ENCODE measurements at places on chromosomes 12 and 14.

DNA sequence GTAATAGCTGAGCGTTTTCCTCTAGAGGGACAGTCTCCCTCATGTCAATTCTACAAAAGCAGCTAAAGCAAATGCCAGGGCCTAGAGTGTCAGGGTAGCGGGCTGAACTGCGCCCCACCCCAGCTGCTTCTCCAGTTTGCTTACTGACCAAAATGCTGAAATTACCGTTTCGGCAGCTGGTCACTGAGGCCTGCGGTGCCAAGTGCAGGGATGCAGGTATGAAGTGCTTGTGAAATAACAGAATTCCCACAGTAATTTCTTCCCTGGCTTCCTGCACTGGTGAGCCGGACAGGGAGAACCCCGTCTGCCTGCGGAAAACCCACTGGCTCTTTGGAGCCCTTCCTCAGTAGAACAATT, 19.1 kb downstream of the PSMC1 start:
- peak; percentile 25 for DNase-seq

GRCh38 chr14:55847766-55848165, 267.8 kb downstream of the KTN1 start:
- DNase-seq = no peak

DNA sequence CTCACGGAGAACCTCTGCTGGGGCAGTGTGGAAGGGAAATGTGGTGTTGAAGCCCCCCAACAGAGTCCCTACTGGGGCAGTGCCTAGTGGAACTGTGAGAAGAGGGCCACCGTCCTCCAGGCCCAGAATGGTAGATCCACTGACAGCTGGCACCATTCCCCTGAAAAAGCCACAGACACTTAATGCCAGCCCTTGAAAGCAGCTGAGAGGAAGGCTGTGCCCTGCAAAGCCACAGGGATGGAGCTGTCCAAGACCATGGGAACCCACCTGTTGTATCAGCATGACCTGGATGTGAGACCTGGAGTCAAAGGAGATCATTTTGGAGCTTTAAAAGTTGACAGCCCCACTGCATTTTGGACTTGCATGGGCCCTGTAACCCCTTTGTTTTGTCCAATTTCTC, 363.5 kb upstream of the PRICKLE1 start:
- DNase-seq = no peak

DNA sequence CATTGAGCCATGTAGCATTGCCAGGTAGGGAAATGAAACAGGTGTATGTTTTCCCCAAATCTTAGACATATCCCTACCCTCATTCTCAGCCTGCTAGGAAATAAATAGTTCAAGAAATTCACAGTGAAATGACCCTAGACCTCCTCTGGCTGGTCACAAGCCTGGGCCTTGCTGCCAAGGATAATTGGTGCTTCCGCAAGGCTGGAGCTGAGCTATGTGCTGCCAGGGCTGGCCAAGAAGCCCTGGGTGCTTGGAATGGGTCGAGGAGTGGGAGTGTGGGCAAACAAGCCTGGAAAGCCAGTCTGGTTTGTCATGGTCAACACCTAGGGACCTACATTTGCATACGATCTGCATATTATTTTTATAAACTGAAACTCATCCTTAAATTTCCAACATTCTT, 31.3 kb upstream of the SLC10A1 start:
- peak; percentile 29 for DNase-seq

GRCh38 chr14:67570453-67570852, 29.6 kb downstream of the PIGH start:
- DNase-seq = no peak

GRCh38 chr12:109432842-109433304, 44.2 kb downstream of the KCTD10 start:
- DNase-seq = peak; percentile 92

DNA sequence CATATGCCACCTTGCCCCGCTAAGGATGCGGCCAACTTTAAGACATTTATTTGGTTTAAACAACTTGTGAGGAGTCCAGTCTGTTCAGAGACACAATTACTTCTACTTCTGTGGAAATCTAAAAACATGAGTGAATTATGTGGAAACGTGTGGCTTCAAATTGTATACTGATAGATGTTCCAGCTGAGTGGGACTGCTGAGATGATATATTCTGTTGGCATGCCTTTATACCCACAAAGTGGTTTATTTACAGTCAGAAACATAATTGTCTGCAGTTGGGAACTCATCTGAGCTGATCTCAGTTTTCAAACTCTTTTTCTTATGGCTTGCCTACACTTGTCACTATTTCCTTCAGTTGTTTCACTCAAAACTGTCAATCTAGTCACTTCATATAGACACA, 67.8 kb downstream of the FLRT2 start:
- no peak for DNase-seq

- no peak for DNase-seq
Observed at GRCh38 chr12:24487606-24488005, 461.3 kb downstream of the BCAT1 start.

DNA sequence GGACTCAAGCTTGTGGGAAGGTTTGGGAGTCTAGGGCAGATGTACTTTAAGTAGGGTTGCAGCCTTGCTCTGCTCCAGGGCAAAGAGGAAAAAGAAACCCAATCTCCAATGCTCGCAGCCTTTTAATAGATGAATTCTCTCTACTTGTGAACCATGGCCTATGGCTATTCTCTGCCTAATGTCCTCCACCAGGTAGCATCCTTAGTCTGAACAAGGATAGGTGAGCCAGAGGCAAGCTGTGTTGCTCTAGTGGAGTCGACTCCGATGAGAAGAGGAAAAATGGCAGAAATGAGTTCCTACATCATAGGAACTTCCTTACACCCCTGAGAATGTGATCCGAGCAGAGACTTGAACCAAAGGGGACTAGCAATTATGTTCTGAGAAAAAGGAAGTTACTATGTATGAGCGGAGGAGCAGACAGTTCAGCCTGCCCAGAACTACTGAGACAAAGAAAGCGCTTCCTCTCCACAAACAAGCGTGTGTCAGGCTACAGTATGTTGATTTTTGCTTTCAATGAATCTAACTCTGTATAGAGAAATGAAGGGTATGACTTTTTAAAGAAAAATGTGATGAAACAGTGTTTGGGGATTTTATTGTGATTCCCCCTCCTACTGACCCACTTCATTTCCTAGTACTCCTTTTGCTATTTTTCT, 153.6 kb upstream of the ARID2 start:
- DNase-seq = no peak

- no peak for DNase-seq
Observed at GRCh38 chr12:124720681-124721500, 142.8 kb downstream of the SCARB1 start.

DNA sequence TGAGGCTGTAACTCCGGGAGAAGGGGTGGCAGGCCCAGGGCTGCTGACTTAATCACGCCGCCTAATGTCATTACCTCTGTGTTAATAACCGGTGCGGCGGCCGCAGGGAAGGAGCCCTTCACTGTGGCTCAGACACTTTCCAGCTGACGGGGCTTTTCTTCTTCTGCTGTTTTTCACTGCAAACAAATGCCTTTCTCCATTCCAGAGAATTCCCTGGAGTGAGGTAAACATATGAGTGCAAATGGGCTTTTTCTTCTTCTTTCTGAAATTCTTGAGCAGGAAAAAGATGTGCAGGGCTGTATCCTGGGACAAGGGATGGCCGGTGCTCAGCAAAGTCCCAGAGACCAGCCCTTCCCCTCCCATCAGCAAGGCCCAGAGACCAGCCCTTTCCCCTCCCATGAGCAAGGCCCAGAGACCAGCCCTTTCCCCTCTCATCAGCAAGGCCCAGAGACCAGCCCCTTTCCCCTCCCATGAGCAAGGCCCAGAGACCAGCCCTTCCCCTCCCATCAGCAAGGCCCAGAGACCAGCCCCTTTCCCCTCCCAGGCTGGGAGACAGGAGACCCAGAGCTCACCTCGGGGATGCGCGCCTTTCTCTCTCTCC, 33.4 kb upstream of the FAM181A start:
- no peak for DNase-seq

- no peak for DNase-seq
Observed at GRCh38 chr12:70576341-70577282, 60.6 kb downstream of the PTPRB start.

GRCh38 chr14:94113908-94114588, 3.5 kb downstream of the IFI27 start:
- no peak for DNase-seq

GRCh38 chr12:76859611-76860010, 19.2 kb downstream of the CSRP2 start:
- DNase-seq = no peak

DNA sequence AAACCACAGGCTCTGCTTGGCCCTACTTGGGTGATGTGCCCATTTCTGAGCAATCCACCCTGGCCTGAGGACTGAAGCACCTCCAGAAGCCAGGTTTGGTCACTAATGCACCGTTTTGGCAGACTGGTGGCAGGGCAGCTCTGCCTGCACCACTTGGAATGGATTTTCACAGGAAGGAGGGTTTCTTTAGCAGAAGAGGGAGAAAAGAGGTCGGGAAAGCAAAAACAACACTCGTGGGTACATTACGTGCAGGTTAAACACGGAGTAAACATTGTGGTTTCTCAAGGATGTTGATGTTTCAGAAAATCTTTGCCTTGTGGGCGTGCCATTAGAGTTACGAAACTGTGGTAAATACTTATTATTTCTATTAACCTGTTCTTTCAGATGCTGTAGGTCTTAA, 70.8 kb downstream of the KCNA5 start:
- DNase-seq = no peak
